ENCODE measurements at places on chromosomes 7 and 10.

DNA sequence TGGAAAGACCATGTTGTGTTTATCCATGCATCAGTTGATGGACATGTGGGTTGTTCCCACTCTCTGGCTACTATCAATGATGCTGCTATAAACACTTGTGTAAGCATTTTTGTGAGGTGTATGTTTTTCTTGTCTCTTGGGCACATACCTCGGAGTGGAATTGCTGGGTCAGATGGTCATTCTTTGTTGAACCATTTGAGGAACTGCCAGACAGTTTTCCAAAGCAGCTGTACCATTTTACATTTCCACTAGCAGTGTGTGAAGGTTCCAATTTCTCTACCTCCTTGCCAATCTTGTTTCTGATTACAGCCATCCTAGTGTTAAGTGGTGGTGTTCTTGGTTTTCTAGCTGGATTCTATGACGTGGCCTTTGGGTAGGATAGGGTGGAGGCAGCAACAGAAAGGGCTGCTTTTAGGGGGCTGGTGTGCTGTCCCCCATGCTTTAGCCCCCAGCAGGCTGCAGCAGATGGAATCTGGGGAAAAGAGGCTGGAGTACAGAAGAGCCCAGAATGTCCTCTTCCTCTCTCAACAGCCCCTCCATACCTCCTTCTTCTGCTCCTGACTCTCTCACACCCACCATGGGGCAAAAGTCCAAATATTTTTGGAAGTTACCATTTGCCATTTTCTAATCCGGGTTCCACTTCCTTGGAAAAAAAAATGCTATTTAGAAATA, 352.7 kb downstream of the FRMD4A start:
- no peak overlapping the region for H3K4me3 ChIP-seq
- no peak overlapping the region for H3K27ac ChIP-seq
- H3K4me1 ChIP-seq: no peaks in the 10 kb centered on the region
- H3K36me3 ChIP-seq: no peaks in the 10 kb centered on the region
- DNase-seq: no peak

DNA sequence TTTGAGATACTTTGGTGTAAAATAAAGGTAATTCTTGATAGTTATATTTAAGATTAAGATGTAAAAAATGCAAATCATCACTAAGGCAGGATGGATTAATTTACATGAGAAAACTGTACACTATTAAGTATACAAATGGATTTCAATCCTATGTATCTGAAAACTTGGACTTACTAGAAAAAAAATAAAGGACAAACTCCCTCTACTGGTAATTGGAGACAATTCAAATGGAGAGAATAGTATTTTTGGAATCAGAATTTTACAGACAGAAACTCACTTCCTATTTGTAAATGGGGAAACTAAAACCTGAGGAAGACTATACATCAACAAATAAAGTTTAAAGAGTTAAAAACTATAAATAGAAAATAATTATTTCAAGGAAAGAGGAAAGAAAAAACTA, 62.6 kb downstream of the CUL2 start:
- no peak for DNase-seq
- no peaks in the 10 kb centered on the region for H3K36me3 ChIP-seq
- no peak overlapping the region for H3K4me3 ChIP-seq
- no peak overlapping the region for H3K27ac ChIP-seq

GRCh38 chr7:91240376-91240941, 23.8 kb upstream of the FZD1 start:
- H3K27ac ChIP-seq: peak overlapping the region; percentile 33
- H3K27me3 ChIP-seq: no peaks in the 10 kb centered on the region
- no peaks in the 10 kb centered on the region for H3K4me1 ChIP-seq
- H3K4me3 ChIP-seq: no peak overlapping the region
- no peak for DNase-seq

DNA sequence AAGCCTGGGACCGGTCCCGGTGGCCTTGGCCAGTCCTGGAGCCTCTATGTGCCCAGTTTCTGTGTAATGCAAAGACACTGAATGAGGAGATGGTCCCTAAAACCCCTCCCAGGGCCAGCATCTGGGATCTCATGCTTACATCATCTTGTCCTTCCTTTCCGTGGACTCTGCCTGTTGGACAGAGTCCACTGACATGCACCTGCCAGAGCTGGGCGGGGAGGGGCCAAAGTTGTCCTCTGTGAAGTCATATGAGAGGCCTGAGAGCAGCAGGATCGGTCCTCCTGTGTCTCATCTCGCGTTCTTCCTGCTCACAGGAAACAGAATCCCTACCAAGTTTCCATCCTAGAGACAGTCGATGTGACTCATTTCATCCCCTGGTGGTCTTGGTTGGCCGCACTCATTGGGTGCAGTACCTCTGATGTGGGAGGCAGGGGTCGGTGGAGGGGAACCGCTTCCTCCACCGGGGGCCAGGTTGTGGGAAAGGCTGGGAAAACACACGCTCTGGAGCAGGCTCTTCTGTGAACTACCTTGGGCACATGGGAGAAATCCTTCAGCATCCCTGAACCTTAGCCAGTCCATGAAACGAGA, 389.6 kb upstream of the PODXL start:
- no peak for DNase-seq
- H3K27ac ChIP-seq: no peak overlapping the region
- H3K27me3 ChIP-seq: no peaks in the 10 kb centered on the region
- H3K4me1 ChIP-seq: no peaks in the 10 kb centered on the region
- peak overlapping the region; percentile 2 for H3K4me3 ChIP-seq
- no peaks in the 10 kb centered on the region for H3K36me3 ChIP-seq

GRCh38 chr7:135342887-135343286, 109.2 kb downstream of the STRA8 start:
- H3K4me1 ChIP-seq: no peaks in the 10 kb centered on the region
- DNase-seq: no peak
- H3K4me3 ChIP-seq: no peak overlapping the region
- no peaks in the 10 kb centered on the region for H3K36me3 ChIP-seq
- H3K27ac ChIP-seq: no peak overlapping the region
- H3K27me3 ChIP-seq: no peaks in the 10 kb centered on the region

GRCh38 chr7:155181768-155182167, 111.6 kb downstream of the HTR5A start:
- no peak overlapping the region for H3K27ac ChIP-seq
- H3K4me1 ChIP-seq: no peaks in the 10 kb centered on the region
- no peak overlapping the region for H3K4me3 ChIP-seq
- H3K36me3 ChIP-seq: no peaks in the 10 kb centered on the region
- DNase-seq: no peak
- no peaks in the 10 kb centered on the region for H3K27me3 ChIP-seq

Measured in prostate gland (tissue), 2 donors.